ENCODE measurements at places on chromosomes 12 and 14. TPM values are rescaled to one million over a fixed set of nuclear protein-coding genes. Genes with fewer than 3 reads are reported as not detected.

The MUCL1 gene
- not detected for total RNA-seq

The TGM1 gene
- total RNA-seq = 0.05 TPM

The CISTR gene
- not detected for total RNA-seq

The SIX4 gene
- 23.8 TPM for total RNA-seq

The B3GNT4 gene
- total RNA-seq = 0.34 TPM

The ARG2 gene
- 26.4 TPM for total RNA-seq

The WIF1 gene
- total RNA-seq = not detected

The GDF3 gene
- not detected for total RNA-seq

The SLC8B1 gene
- total RNA-seq = 8.0 TPM

The ARID2 gene
- 8.7 TPM for total RNA-seq

The A2M gene
- total RNA-seq = 3.1 TPM

The RNF212B gene
- not detected for total RNA-seq

The PCED1B gene
- total RNA-seq = 2.8 TPM

The PKP2 gene
- 6.2 TPM for total RNA-seq

The MON2 gene
- total RNA-seq = 15.5 TPM

The KRT73 gene
- not detected for total RNA-seq

- no peak for DNase-seq
Measured at GRCh38 chr12:5633106-5633505, 201.2 kb downstream of the NTF3 start.

GRCh38 chr14:83632375-83632774, 1897.6 kb upstream of the FLRT2 start:
- no peak for DNase-seq

GRCh38 chr12:640773-641172, 22.5 kb downstream of the NINJ2 start:
- no peak for DNase-seq

DNA sequence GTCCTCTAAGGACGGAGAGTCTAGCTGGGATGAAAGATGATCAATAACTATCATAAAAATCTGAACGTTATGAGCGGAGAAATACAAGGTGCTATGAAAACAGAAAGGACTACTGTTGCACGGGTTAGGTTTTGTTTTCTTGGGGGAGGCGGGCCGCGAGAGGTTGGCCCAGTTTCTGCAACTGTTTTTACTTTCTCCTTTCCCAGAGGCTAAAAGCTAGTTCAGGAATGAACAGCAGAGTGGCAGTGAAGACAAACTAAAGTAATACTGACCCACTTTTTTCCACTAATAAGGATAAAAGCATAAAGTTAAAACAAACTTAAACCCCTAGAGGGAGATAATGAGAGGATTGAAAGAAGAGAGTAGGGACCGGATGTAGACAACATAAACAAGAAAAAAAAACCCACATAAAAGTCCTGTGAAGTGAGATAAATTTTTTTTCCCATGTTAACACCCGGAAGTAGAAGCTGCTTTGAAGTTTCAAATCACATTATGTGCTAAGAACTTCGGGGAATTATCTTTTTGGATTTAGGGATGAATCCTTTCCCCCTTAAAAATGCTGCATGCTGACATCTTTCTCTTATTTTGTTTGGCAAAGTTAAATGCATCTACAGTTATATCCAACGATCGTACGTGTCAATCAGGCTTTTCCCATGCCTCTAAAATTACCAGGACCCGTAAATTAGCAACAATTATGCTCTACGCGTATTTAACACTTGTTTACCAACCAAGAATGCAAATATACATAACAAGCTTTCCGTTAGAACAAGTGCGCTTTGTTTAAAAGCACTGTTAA, 1.0 kb upstream of the CDK17 start:
- DNase-seq = peak; percentile 92

- DNase-seq = no peak
Measured at GRCh38 chr12:32039347-32039746, 67.3 kb upstream of the BICD1 start.

DNA sequence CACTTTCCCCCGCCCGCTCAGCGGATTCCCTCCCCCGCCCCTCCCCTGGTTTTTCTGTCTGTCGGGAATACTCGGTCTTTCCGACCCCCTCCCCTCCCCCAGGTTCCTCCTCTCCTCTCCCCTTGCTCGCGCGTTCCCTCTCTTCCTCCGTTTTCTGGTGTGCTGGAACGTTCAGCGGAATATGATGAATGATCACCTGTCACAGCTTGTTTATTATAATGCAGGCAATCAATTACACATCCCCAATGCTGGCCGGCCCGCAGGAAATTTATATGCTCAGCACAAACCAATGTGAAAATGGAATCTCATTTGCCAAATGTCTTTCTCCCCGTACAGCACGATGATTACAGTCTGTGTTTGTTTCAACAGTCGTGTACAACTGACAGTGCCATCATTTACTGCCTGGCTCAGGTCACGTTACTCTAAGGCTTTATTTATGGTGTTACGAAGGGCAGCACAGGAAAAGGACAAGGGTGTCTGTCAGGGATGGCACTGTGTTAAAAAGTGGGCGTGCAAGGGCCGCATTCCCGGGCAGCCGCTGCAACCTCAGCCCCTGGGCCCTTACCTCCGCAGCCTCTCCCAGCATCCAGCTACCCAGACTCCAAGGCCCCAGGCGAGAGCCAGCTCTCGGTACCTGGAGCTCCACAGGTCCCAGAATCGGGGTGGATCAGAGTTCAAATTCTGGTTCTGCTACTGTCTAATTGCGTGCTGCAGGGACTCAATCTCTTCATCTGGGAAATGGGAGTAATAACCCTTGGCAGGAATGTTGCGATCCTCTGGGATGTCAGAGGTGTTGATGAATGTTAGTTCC, 24.7 kb upstream of the MAP1LC3B2 start:
- peak; percentile 67 for DNase-seq

DNA sequence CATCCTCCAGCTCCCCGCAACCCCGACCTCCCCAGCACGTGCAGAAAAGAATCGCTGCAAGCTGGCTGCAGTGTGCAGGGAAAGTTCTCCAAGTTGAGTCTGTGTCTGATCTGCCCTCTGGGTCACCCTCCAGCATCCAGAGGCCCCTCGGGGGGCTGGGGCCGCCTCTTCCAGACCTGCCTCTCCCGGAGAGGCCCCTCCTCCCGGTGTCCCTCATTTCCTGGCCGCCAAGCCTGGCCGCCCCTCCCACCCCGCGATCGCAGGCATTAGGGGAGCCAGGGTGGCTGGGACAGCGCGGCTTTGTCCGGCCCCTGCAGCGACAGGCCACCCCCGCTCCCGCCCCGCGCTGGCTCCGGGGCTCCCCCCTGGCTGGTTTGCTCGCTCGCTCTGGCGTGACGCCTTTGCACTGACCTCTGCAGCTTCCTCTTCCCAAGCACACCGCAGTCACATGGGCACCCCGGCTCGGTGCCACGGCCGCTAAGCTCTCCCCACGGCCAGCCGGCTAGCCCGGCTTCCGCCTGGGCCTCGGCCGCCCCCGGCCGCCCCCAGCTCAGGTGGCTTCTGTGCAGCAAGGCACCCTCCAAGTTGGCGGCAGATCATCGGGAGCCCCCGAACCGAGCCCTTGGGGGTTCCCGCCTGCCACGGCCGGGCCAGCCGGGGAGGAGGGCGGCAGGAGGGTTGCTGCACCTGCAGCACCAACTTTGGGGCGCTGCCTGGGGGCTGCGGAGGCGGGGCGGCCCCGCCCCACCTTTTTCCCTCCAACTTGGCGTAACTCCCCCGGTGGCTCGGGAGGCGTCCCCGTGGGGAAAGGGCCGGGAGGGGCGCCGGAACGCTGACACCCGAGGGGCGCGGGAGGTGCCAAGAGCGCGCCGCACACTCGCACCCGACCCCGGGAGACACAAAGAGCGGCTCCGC, 43.7 kb downstream of the KDM2B start:
- peak; percentile 83 for DNase-seq

- no peak for DNase-seq
Measured at GRCh38 chr12:120960657-120961056, 17.7 kb upstream of the HNF1A start.

DNA sequence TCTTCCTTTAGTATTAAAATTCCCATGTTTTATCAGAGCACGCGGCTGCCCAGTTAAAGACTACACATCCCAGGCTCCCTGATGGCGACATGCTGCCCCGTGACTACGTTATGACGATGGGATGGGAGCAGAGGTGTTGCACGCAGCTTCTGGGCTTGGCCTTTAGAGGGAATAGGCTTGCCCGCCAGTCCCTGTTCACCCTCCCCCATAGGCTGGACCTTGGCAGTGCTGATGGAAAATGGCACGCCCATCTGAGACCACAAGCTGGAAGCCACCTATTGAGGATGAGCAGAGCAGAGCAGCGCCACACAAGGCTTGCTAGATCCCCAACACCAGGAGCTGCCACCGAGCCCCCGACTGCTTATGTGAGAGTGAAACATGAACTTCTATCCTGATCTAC, 24.7 kb downstream of the TTC7B start:
- no peak for DNase-seq

GRCh38 chr14:22753586-22753985, 12.9 kb upstream of the OXA1L start:
- DNase-seq = peak; percentile 57

- peak; percentile 35 for DNase-seq
Measured at GRCh38 chr12:112855375-112855774, 51.4 kb upstream of the OAS1 start.

- DNase-seq = no peak
Measured at GRCh38 chr14:90664911-90665310, 151.3 kb downstream of the TTC7B start.

GRCh38 chr12:108596854-108597558, 878 bp downstream of the TMEM119 start:
- DNase-seq = no peak

- peak; percentile 89 for DNase-seq
Measured at GRCh38 chr12:124636138-124636978, 68.9 kb upstream of the NCOR2 start.

DNA sequence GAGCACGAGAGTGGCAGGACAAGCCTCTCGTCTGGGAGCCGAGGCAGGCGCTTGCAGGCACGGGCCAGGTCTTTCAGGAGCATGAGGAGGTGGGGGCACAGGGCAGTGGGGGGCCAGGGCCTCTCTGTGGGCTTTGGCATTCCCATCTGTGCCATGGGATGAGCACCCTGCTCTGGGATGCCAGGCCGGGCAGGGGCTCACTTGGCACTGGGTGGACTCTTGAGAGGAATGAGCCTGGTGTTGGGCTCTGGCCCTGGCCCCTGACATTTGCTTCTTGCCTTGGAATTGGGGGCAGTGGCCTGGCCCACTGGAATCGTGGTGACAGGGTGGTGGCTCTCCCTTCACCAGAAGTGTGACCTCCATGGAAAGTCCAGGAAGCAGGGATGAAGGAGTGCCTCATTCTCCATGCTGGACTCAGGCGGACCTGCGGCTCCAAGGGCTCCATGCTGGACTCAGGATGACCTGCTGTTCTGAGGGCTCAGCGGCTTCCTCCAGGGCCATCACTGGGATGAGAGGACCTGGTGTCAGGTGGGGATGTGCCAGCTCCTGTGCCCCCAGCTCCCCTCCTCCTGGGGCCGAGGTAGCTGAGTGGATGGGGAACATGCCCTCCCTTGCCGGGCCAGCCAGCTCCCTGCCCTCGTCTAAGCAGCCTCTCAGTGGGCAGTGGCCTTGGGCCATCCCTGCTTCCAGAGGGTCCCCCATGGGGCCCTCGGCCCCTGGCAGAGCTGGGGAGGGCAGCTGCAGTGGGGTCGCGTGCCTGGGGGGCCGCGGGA, 220.3 kb downstream of the KIF26A start:
- DNase-seq = no peak

- peak; percentile 65 for DNase-seq
Measured at GRCh38 chr12:19129486-19130223, at the start of gene PLEKHA5. Gene PLEKHA5 (plus strand): TSS chr12:19129733. CDS start chr12:19129800, 67 bp downstream.

DNA sequence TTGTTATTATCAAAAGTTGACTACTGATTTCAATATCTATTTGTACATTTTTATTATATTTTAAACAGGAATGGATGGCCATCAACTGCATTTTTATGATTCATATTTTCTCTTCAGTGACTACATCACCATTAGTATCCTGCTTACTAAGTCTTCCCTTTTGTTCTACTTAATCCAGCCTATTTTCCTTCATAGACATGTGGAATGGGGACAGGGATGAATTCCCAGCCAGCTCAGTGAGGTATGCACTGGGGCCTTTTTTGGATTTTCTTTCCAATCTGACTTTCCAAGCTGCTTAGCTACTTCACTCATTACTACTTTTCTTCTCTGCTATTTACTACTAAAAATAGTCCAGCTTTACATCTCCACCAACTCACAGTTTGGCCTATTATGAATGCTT, 38.4 kb downstream of the AKAP6 start:
- no peak for DNase-seq

- no peak for DNase-seq
Measured at GRCh38 chr14:81390696-81391095, 9.4 kb downstream of the STON2 start.

DNA sequence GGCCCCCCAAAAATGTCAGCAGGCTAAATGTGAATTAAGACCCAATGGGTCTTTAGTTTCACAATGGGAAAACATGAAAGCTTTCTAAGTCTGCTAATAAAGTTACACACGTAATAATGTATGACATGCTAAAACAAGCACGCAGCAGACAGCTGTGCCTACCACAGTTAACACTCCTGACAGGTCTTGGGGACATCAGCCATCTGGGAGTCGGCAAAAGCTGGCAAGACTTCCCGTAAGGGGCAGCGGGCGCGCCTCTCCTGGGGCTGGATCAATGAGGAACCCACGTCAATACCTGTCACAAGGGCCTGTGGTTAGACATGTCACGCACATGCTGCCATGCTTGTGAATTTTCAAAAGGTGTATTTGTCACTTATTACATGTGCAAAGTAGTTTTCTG, 45.0 kb downstream of the ACTN1 start:
- DNase-seq = no peak

- no peak for DNase-seq
Measured at GRCh38 chr14:94768521-94769390, 1.2 kb downstream of the GSC start.

DNA sequence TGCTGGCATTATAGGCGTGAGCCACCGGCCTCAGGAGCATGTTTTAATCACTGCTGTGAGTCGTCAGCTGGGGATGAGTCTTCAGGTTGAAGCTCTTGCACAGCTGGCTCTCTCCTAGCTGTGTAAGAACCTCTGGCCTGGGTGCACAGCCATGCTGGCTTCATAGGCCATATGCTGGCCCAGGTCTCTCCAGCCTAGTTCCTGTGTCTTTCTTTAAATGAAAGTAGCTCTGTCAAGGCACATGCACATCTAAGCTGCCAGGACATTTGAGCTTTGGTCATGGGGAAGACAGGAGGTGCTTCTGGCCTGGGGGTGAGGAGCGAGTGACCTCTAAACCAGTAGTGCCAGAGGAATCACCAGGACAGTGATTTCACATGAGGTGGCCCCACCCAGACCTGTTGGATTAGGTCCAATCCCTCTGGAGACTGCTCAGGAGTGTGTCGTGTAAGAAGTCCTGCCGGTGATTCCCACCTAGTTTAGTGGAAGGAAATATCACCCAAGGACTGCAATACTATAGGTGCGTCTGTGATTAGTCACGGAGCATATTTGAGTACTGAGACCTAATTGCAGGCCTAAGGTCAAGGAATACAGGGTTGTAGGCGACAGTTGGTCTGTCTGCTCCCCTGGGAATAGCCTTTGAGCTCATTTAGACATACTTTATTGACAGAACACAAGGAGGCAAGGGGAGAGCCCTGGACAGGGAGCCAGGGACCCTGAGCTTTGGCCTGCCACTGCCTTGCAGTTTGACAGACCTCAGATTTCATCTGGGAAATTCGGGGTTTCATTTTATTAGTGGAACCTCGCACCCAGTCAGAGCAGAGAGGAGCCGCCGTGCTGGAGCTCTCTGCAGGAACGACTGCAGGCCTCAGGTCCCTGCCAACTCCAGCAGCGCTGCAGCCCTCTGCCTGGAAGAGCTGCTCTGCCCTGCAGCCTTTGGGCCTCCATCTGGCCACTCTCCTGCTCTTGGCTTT, 67.0 kb downstream of the ANKRD9 start:
- DNase-seq = no peak

GRCh38 chr12:18810537-18811253, 72.8 kb downstream of the CAPZA3 start:
- DNase-seq = no peak

GRCh38 chr12:91326058-91327027, 143.7 kb upstream of the DCN start:
- DNase-seq = peak; percentile 67

Data from M059J (cell line).